ENCODE measurements at places on chromosomes 16 and 17.

DNA sequence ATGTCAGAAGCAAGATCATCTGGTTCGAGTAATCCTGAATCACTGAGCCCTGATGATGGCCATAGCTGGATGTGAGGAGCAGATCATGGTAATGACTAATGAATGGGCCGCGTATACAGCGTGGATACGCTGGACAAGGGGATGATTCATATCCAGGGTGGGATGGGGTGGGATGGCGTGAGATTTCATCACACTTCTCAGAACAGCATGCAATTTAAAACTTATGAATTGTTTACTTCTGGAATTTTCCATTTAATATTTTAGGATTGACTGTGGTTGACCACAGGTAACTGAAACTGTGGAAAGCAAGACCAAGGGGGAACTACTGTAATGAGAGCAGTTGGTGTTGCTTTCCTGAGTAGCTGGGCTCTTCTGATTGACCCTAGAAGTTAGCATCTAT, 225.5 kb downstream of the STX8 start:
- DNase-seq, result no peak

GRCh38 chr16:56860226-56861020, 4.6 kb upstream of the SLC12A3 start:
- DNase-seq, result peak; percentile 61

DNA sequence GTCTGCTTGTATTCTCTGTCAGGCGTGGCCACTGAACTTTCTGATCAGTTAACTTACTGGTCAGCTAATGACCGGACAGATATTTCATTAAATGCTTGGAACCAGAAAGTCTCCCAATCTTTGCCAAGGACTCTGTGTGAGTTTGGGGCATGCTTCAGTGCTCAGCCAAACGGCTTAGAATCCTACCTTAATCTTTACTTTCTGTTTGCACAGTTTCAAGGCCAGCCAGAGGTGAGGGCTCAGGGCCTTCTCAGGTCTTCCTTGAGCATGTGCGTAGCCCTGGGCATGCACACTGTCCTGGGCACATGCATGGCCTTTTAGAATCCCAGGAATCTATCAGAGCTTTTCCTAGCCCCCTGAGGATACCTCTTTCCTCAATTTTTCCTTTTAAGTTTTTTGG, 230.1 kb downstream of the RAB11FIP4 start:
- no peak for DNase-seq

- DNase-seq, result no peak
Observed at GRCh38 chr17:149897-150584, 12.7 kb downstream of the SCGB1C2 start.

- DNase-seq, result no peak
Observed at GRCh38 chr17:7711051-7711755, 6.2 kb downstream of the EFNB3 start.

DNA sequence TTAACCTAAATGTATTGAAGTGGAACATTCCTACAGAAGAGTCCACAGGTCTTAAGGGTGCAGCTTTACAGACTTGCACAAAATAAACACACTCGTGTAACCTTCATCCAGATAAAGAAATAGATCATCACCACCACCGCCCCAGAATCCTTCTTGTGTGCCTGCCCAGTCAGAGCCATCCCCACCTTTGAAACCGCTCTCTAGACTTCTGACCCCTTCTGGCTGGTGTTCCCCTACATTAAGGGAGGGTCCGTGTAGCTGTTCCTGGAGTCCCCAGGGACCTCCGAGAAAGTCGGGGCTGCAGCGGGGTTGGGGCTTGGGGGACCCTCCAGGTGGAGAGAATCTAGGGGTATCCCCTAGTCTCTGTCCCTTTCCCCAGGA, 9.4 kb downstream of the TBX4 start:
- no peak for DNase-seq

DNA sequence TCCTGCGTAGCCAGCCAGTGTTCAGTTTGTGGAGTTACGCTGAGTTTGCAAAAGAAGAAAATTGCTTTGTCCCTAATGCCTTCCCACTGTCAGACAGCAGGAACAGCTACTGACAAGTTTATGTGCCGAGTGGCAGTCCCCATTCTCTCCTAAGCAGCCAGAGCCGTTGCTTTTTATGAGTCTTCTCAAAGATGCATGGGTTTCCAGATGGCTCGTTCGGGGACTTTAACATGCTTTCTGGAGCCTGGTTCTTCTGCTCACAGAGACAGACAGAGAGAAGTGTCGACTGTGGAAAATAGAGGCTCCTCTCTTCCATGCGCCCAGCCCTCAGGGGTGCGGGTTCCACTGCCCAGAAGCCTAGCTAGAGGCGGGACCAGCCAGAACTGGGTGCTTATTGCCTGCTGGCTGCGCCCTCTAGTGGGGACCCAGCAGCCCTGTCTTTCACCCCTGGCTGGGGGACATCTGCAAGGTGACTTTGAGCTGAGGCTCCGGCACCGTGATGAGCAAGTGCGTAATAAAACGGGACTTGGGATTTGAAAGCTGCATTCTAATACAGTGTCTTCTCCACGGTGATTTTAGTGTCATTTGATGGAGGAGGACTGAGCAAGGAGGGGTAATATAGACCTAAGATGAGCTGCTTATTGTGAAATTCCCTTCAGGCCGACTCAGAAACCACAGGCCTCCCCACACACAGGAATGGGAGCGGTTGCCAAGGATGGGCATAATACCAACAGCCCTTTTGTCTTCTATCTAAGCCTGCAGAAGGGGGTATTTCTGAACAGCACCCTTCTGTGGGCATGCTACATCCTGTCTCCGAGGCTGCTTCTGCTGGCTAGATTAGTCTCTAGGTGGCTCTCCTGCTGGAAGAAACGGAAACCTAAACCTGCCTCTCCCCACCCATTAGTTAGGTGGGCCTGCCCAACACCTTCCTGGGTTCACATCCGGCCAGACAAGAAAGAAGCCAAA, 73.1 kb downstream of the CCDC182 start:
- DNase-seq, result peak; percentile 24

DNA sequence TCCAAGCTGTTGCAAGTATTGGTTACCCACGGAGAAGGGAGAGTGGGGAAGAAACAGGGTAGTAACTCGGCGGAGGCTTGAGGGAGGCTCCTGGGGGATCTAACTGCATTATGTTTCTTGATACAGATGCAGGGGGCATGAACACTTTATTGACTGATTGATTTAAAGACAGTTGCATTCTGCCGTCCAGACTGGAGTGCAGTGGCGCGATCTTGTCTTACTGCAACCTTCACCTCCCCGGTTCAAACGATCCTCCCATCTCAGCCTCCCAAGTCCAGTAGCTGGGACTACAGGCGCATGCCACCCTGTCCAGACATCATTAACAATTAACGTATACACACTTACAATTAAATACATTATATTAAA, 15.1 kb upstream of the ERN2 start:
- no peak for DNase-seq

DNA sequence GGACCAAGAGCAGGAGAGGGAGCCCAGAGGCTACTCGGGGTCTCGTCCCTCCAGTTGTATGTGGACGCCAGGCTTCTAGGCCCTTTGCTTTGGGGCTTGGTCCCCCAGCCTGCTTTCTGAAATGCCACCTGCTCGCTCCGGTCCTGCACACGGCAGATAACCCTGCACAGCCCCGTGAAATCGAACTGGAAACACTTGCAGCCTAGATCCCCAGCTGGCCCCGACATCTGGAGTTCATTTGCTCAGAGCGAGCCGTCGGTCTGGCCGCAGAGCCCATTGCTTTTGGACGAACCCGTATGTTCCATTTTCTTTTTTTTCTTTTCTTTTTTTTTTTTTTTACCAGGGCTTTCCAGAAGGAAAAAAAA, 22.9 kb downstream of the C1QTNF1 start:
- no peak for DNase-seq

DNA sequence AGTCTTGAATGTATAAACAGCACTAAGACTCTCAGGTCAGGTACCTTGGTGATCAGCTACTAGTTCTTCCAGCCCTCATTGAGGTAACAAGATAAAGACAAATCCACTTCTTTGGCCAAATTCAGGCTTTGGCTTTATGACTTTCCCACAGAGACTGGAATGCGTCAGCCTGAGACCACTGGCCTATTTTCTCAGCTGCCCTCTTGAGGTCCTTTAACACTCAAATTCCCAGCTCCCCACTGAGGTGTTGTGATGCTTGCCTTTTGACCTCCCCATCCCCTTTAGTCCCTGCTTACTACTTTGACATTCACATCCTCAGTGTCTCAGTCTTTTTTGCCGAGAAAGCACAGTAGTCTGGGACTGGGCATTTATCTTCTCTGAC, 10.6 kb downstream of the TNFAIP1 start:
- no peak for DNase-seq

- DNase-seq, result no peak
Observed at GRCh38 chr16:80369138-80369958, 171.4 kb upstream of the DYNLRB2 start.

- no peak for DNase-seq
Observed at GRCh38 chr16:88999457-89000206, 22.6 kb upstream of the CBFA2T3 start.
